Activated B cell treated with CpG ODN at 0.5 μM for 24 hours (primary cell): ENCODE measurements at places on chromosomes 2 and 18.

- no peak for DNase-seq
These were observed 271.6 kb upstream of the SETBP1 start for GRCh38 chr18:44409071-44409470.

GRCh38 chr2:235754357-235755207, 260.7 kb downstream of the AGAP1 start:
- DNase-seq: no peak

DNA sequence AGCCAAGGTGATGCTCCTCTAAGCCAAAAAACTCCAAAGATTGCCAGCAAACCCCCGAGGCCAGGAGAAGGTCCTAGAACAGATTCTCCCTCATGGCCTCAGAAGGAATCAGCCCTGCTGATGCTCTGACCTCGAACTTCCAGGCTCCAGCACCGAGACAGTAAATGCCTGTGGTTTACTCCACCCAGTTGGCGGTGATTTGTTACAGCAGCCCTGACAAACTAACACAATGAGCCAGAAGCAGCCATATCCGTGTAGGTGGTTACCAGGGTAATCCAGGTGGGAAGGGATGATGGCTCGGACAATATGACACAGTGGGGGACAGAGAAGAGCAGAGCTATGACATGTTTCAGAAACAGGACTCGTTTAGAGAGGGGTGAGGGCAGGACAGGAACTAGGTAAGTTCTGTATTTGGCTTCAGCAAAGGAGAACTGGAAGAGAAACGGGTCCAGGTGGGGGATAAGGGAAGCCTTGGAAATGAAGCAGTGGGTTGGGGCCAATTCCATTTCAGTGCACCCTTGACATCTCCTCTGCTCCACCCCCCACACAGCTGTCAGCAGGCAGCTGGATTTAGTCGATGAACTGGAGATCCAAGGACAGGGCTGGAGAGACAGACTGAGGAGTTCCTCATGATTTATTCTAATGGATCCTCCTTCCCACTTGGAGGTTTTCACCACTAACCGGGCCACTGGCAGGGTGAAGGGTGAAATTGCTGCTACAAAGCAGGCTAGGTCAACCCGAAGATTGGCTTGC, 179.7 kb upstream of the SH3BP4 start:
- no peak for DNase-seq

DNA sequence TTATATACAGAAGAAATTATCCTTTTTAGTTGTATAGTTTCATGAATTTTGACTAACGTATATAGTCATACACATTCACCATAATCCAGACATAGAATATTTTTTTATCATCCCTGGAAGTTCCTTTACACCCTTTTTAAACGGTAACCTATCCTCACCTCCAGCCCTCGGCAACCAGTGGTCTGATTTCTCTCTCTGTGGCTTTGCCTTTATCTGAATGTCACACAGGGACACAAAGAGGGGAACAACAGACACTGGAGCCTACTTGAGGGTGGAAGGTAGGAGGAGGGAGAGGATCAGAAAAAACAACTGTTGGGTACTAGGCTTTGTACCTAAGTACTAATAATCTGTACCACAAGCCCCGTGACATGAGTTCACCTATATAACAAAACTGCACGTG, 191.9 kb downstream of the MC4R start:
- DNase-seq: no peak

- no peak for DNase-seq
These were observed 24.7 kb upstream of the AGAP1 start for GRCh38 chr2:235468978-235469655.

DNA sequence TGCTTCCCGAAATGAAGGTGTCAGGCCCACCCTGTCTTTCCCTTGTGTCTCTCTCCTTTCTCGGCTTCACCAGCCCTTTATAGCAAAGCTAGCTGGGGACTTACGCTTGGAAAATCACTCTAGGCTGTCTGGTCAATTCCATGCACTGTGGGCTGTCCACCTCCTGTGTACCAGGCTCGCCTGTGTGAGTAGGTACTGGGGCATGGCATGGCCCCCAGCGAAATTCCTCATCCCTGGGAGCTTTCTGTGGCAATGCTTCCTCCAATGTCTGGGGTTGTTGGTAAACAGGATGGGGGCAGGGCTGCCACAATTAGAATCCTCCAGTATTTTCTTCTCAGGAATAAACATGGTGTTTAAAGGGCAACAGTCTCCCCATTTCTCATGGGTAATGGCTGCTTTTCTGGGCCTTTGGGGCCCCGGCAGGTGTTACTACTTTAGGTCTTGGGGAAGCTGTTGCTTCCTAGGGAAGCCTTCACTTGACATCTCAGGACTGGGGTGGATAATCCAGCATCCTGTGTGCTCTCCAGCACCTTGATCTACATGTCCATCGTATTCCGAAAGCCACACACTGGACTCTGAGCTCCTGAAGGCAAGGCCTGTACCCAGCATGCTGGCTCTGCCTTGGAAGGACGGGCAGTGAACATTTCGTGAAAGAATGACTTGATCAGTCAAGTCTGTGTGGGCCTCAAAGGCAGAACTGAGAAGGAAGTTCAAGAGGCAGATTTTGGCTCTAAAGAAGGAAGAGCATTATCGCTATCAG, 21.1 kb downstream of the RHOB start:
- DNase-seq: no peak

DNA sequence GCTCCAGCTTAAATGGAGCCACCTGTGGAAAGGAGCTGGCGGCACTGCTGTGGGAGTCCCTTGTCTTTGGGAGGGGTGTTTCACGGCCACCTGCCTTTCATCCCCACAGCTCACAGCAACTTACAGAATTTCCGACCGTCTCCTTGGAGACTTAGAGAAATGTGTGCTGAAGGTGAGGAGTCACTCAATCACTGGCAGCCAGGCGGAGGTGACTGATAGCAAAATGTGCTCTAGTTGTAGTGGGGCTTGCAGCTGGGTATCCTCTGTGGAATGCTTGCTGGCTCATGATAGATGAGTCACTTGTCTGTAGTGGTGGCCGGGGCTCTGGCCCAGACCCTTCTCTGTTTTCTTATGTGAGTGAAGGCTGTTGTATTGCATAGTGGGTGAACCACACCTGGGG, 110.7 kb downstream of the SH3RF3 start:
- no peak for DNase-seq

DNA sequence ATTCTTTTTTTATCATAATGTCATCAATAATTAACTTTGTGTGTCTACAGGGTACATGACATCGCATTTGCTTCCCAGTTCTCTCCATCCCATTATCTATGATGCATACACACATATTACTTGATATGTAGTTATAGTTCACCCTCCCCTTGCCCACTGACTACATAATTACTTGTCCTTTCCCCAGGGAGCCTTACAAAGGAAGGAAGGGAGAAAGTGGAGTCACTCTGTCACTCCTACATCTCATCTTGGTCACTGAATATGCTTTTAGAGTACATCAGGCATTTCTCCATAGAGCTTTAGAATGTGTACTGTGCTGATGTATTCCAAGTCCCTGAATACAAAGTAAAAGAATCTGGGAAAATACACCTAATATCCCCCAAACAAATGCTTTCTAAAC, 6.0 kb upstream of the DTNA start:
- DNase-seq: no peak

DNA sequence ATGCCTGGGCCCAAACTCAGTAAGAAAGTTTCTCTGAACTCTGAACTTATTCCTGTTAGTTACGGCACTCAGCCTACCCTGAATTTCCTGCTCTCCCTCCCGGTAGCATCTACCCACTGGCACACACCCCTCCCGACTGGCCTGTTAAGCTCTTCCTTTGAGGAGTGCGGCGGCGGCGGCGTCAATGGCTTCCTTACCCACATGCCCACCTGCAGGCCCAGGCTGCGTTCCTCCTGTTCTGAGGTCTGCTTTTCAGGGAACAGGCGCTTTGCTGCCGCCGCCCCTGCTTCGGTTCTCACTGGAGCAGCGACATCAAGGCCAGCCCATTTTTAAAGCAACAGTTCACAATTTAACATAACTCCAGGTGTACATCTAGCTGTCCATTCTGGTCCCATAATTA, 432.4 kb downstream of the DCDC2C start:
- no peak for DNase-seq

DNA sequence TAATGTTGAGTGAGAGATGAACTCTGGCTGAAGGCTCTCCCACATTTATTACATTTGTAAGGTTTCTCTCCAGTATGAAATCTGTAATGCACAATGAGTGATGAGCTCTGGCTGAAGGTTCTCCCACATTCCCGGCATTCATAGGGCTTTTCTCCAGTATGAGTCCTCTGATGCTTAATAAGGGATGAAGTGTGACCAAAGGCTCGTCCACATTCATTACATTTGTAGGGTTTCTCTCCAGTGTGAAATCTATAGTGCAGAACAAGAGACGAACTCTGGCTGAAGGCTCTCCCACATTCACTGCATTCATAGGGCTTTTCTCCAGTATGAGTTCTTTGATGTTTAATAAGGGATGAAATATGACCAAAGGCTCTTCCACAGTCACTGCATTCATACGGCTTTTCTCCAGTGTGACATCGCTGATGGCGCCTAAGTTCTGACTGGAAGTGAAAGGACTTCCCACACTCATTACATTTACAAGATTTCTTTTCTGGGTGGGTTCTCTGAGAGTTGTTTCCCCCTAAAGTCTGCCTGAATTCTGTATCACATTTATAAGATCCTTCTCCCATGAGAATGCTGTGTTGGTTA, 10.2 kb downstream of the ZNF514 start:
- DNase-seq: no peak

DNA sequence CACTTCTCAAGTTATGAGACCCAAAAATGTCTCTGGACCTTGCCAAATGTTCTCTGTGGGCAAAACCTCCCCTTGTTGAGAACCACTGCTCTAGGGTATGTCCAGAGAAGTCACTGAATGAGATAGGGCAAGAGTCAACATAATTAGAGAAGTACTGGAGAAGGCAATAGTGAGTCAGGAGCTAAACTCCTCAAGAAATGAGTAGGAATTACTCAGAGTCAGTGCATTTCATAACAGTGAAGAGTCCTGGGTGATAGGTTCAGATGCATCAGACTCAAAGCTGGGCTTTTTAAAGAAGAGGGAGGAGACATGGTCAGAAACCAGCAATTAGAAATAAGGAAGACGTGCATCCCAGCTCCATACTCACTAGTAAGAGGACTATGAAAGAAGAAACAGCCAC, 38.6 kb upstream of the IHH start:
- no peak for DNase-seq

DNA sequence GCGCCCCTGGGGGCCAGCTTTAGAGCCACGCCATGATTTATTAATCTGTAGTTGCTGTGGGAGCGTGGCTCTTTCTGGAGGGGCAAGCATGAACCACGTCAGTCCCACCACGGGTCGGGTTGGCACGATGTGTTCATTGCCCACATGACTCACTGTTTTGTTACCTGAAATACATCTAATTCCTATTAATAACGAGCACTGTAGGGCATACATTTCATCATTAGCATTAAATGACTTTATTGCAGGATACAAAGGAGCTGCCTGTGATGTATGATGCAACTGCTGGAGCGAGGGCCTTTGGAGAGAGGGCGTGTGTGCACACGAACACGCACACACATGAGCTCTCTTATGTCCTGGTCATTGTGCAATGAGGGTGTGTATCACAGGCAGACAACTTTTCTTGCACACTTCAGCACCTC, 127.0 kb downstream of the INHBB start:
- DNase-seq: no peak

GRCh38 chr2:88871336-88871735, 179.9 kb downstream of the RPIA start:
- DNase-seq: no peak

DNA sequence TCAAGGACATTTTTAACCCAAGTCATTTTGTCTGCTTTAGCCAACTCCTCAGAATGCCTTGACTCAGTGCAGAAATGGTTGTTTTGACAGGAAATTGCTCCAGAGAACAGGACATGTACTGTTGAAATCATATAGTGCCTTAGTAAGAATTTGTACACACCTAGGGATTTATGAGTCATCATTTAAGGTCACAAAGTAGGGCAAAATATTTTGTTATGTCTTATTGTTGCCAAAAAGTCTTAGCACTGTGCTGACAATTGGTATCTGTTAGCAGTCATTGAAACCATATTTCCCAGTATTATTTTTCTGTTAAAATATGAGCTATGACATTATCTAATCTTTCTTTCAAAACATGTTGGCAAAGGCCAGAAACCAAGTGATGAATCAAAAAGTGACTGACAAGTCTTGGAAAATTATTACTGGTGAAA, 104.5 kb downstream of the OSBPL6 start:
- no peak for DNase-seq

- no peak for DNase-seq
These were observed 45.7 kb downstream of the CCDC93 start for GRCh38 chr2:117967977-117968718.

DNA sequence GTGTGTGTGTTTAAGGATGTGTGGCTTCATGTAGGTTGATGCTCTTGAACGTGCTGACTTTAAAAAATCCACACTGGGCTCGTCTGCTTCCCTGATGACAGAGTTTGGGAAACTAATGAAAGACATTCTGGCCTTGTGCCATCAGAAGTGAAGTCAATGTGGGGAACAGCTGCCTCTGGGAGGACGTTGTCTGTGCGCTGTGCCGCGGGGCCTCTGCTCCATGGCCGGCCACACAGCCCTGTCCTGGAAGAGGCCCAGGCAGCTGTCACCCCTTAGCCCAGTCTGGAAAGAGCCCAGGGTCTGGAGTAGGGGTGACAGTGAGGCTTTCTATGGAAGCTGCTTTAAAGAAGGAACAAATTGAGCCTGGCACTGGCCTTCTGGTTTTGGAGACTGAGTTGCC, 155.8 kb downstream of the SH3RF3 start:
- no peak for DNase-seq

GRCh38 chr2:75982719-75983118, 272.0 kb upstream of the GCFC2 start:
- no peak for DNase-seq

DNA sequence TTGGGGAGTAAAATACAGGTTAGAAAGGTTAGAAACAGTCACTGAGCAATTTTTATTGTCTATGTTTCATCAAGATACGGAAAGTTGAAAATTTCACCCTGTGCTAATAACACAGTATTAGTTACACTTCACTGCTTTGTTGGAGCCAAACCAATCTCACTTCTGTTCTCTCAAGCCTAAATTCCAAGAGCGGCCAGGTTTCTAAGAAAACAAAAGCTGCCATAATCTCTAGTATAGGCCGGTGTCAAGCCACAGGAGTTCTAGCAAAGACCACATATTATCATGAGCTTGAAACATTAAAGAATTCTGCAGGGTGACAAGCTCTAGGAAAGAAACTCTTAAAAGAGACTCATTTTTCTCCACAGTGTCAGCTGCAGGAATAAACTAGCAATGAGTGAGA, 128.7 kb downstream of the TXNL1 start:
- DNase-seq: no peak

DNA sequence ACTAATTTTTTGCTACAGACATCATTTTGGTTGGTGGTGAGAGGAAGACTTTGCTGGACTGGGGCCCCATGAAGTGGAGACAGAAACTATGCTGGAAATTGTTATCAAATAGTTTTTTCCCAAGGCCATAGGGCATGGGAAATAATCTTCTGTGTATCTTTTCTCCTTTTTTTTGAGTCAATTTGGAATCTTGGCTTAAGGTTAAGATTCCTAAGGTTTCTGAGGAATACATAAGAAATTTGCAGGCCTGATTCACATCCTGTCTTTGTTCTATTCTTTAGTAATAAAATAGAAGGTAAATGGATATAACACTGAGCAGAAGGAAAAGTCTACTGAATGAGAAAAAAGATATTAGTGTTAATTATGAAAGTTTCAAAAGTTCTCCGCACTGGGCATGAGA, 16.6 kb downstream of the SMC6 start:
- DNase-seq: no peak

- no peak for DNase-seq
These were observed 23.9 kb downstream of the CHN1 start for GRCh38 chr2:174981331-174981730.
